ENCODE measurements at places on chromosomes 1 and 21. TPM values are rescaled to one million over a fixed set of nuclear protein-coding genes. Genes with fewer than 3 reads are reported as not detected.

The KCND3 gene
- 1.4 TPM for polyA plus RNA-seq

DNA sequence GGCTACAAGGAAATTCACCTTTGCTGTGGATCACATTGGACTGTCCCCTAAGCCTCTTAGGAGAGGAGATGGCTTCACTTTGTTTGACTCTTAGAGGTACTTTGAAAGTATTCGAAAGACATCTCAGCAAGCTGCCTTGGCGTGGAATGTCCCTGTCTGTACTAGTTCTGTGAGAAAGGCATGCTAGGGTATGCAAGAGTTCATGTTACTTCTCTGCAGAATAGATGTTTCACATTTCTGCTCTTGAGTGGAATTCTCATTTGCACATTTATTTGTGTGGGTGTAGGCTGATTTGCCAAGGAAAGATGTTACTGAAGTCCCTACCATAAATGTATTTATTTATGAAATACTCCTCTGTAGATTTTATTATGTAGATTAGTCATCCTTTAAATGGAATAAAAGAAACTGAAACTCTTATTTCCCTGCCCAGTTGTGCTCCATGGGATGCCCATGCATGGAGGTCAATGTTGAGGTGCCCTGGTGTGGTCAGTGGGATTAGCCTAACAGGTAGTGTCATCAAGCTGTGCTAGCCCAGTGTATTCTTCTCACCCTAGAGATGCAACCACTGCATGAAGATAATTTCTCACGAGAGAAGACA, 13.8 kb downstream of the MIA3 start:
- DNase-seq, result no peak

GRCh38 chr1:99170516-99170915, 93.8 kb upstream of the PLPPR4 start:
- no peak for DNase-seq

DNA sequence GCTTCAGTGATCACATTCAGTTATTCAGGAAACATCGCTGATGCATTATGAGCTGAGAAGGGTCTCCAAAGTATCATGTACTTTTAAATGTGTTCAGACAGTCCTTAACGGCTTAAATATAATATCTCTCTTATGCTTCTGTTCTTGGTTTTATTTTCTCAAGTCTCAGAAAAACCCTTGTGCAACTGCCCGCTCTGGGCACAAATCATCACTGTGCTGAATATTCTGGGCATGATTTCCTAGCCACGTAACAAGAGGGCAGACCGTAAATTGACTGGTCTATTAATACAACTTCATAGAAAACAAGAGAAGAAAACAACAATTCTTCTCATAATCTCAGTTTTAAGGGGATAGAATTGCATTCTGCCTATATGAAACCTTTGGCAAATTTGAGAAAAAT, 96.5 kb upstream of the EXO1 start:
- DNase-seq, result no peak

GRCh38 chr1:51736702-51737101, 119.8 kb downstream of the OSBPL9 start:
- DNase-seq, result no peak

The APCS gene
- polyA plus RNA-seq, result not detected

DNA sequence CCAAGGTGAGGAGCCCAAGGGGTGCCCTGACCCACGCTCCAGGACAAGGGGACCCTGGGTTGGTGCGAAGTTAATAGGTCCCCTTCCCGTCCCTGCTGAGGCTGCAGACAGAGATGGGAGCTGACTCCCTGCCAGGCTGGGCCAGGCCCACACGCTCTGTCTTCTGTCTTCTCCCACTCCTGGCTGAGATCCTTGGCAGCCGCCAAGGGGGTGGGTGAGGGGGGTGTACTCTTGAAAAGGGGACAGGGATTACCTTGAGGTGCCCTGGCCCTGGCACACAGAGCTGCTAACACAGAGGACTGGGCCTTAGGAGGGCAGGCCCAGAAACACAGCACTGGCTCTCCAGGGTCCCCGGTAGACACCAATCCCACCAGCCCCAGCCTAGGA, 11.0 kb upstream of the CTRC start:
- DNase-seq, result no peak

GRCh38 chr1:184388971-184389370, 2.1 kb downstream of the C1orf21 start:
- no peak for DNase-seq

The DMRTB1 gene
- polyA plus RNA-seq, result not detected

DNA sequence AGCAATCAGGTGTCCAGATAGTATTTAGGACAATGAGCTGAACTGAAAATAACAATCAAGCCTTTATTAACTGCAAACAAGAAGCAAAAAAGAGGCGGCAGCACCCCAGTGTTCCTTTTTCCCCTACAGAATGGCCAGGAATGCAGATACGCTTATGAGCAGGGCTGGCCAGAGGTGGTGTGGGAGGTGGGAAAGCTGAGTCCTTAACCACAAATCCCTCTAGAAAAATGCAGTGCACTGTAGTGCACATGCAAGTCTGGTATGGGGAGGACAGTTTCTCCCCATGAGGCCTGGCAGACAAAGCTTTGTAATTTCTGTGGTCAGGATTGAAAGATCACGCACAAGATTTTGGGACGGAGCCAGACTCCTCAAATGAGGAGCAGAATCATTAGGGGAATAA, 10.7 kb upstream of the IFNAR1 start:
- DNase-seq, result no peak

The SLFNL1 gene
- polyA plus RNA-seq, result 0.36 TPM

The CFHR1 gene
- 3.7 TPM for polyA plus RNA-seq

The SCCPDH gene
- polyA plus RNA-seq, result 53.5 TPM

DNA sequence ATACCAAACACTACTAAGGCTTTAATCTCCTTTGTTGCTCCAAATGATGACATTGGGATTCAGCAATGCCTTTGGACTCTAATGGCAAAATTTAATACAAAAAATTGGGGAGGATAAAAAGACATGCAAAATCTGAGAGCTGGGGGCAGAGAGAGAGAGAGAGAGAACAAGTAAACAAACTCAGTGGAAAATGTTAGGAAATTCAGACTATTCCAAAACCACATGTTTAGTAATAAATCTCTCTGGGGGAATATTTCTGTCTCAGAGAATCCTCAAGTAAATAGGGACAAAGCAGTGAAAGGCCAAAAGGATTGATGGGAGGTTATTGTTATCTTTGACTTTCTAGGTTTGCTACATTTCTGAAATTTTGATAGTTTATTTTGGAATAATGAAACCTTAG, 65.7 kb downstream of the PLA2G4A start:
- no peak for DNase-seq

- DNase-seq, result no peak
These were observed 694 bp downstream of the TMEM167B start for GRCh38 chr1:109091078-109091838.

The F5 gene
- 2.3 TPM for polyA plus RNA-seq

The ELAVL4 gene
- 4.0 TPM for polyA plus RNA-seq

The FNDC5 gene
- polyA plus RNA-seq, result 57.1 TPM

The TDRKH gene
- 10.9 TPM for polyA plus RNA-seq

- DNase-seq, result no peak
These were observed 6.1 kb downstream of the TNFRSF25 start for GRCh38 chr1:6459850-6460265.

GRCh38 chr1:45669379-45669778, 17.0 kb downstream of the GPBP1L1 start:
- DNase-seq, result no peak

DNA sequence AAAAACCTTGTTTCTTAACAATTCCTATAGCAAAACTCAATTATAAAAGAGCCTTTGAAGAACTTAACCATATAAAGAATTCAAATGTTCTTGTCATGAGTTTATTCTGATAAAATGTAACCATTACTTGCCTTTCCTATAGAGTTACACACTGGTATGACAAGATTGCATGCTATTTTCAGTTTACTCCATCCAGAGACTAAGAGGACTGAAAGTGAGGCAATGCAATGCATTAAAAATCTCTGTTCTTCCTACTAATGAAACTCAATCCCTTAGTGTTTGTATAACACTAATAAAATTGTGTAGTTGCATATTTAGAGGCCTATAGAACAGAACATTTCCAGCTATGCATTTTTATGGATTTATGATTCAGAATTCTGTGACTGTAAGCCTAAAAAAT, 88.1 kb downstream of the COP1 start:
- no peak for DNase-seq

DNA sequence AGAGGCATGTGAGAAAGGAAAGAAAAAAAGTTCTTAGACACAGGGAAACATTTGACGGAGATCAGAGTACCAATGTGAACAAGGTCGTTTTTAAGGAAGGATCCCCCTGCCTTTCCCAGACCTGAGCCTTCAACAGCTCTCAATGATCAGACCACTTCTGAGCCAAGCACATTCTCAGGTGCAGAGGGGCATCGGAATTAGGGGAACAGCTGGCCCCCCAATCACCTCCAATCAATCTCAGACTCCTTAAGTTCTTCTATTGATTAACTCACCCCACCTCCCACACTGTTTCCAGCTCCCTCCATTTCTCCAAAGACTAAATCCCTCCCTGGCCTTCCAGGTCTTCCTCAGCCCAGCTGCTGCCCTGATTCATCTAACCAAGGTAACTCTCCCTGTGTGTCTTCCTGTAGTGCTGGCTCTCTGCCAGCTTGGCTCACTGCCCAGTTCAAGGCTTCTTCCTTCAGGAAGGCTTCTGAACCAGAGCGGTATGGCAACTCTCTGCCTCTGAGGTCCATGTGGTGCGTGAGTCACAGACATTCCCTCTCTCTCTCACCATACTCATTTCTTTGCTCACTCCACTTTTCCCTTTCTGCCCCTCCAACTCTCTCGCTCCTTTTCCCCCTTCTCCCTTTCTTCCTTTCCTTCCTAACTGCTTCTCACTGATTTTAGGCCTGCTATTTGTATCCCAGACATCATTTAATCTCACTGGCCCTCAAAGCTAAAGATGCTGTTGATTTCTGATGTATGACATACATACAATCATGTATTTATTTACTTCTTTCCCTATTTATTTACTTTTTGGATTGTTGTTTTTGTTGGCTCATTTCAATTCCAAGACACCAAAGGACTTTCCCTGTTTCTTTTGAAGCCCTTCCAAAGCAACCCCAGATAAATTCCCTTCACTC, 18.1 kb downstream of the CFAP45 start:
- DNase-seq, result peak; percentile 66

- no peak for DNase-seq
These were observed 955 bp upstream of the UBE2G2 start for GRCh38 chr21:44802396-44803153.

The MMEL1 gene
- 3.4 TPM for polyA plus RNA-seq

DNA sequence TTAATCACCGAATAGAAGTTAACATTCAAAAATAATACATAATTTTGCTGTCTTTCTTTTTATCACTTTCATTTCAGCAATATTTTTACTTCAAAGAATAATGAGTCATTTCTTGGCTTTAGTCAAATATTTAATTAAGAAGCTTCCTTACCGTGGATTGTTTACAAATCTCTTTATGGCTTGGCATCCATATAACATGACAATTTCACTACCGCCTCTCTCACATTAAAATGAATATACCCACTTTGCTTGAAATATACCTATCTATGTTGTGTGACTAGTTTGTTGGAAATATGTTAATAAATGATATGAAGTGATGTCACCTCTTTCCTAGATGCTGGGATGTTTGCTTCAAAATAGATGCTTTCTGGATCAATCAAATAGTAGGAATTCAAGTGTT, 1203.9 kb downstream of the AMY1C start:
- no peak for DNase-seq

GRCh38 chr1:206734499-206735142, 36.0 kb upstream of the IL19 start:
- no peak for DNase-seq

DNA sequence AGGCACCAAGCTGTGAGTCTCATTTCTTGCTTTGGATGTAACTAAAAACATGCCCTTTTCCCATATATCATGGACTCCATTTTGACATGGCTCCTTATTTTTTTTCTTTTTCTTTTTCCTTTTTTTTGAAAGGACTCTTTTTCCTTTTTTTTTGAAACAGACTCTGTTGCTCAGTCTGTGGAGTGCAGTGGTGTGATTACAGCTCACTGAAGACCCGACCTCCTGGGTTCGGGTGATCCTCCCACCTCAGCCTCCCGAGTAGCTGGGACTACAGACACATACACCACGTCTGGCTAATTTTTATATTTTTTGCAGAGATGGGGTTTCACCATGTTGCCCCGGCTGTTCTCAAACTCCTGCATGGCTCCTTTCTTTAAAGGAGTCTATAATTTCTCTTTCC, 10.4 kb upstream of the SYCP1 start:
- no peak for DNase-seq

The FMO5 gene
- 8.8 TPM for polyA plus RNA-seq

GRCh38 chr1:17683598-17683997, 71.5 kb upstream of the ACTL8 start:
- DNase-seq, result no peak

The ARHGAP30 gene
- 2.5 TPM for polyA plus RNA-seq

The IFT25 gene
- polyA plus RNA-seq, result 40.4 TPM

DNA sequence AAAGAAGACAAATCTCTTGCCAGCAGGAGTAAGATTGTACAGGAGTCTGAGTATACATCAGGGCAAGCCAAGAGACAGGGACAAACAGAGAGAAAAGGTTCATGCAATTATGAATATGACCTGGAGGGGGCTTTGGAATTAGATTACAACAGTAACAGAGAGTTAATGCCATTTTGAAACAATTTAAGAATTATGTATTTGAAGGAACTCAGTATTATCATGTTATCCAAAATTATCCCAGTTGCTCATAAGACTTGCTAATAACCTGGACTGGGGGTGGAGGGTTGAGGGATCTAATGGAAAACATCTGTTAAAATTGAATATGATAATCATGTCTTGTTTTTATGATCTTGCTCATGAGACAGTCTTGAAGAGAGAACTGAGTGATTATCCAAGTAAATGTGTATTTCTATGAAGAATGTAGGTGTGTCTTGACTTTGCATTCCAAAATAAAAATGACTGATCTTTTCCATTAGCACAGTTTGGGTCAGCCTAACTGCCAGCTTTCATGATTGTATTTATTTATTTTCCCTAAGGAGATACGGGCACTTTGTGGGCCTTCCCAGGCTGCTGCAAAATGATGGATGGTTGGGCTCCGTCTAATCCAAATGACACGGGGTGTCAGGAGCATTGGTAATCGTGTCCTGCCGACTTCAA, 117.7 kb downstream of the ERG start:
- DNase-seq, result no peak

DNA sequence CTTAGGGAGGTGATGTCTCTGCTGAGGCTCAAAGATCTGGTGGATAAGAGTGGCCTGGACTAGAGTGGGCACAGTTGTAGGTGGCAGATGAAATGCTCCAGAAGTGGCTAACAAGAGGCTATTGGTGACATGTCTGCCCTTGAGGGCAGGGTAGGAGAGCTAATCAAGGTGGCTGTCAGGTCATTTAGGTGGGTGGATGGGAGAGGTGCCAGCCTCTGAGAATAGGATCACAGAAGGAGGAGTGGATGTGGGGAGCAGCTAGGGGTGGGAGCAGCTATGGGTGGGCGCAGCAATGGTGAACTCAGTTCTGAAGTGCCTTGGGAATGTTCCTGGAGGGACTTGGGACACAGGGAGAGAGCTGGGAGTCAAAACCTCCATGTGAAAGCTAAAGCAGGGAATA, 142.0 kb upstream of the GRIK3 start:
- no peak for DNase-seq

The FALEC gene
- polyA plus RNA-seq, result 0.50 TPM

GRCh38 chr1:183998045-183998444, 39.5 kb downstream of the COLGALT2 start:
- no peak for DNase-seq

- DNase-seq, result no peak
These were observed 54.8 kb downstream of the EPRS1 start for GRCh38 chr1:219991511-219991810.

Data from left renal pelvis (tissue), 4 donors.